ENCODE measurements at places on chromosomes 12 and 14. TPM values are rescaled to one million over a fixed set of nuclear protein-coding genes. Genes with fewer than 3 reads are reported as not detected.
A peak's percentile ranks its signal among the peaks of the same experiment; 100 is the strongest.

- H3K27ac ChIP-seq: no peak overlapping the region
- no peaks in the 10 kb centered on the region for H3K27me3 ChIP-seq
- H3K36me3 ChIP-seq: no peaks in the 10 kb centered on the region
- no peak overlapping the region for H3K4me3 ChIP-seq
Measured at GRCh38 chr14:68230202-68230949, 410.8 kb downstream of the RAD51B start.

DNA sequence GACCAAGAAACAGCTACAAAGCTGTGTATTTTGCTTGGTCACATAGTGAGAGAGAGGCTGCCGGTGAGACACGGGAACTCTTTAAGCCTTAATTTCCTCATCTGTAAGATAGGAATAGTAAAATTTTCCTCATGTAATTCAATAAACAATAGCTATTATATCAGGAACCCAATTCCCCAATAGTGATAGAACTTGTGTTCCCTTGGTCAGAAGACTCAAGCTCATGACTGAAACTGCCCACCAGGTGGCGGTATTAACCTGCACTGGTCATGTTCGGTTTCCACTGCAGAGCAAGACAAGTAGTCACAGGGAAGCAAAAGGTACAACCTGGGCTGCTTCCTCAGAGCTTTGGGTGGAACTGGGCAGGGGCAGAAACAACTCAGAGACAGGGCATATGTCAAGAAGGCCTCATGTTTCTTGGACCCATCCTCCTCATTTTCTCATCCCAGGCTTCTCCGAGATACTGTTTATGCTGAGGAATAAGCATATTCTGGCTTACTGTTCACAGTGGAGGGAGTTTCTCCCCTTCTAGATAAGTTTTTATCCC lies 4.2 kb upstream of the AJUBA start:
- H3K4me3 ChIP-seq: no peak overlapping the region
- peak; percentile 79 for DNase-seq
- no peak overlapping the region for H3K27ac ChIP-seq
- H3K27me3 ChIP-seq: no peaks in the 10 kb centered on the region
- no peaks in the 10 kb centered on the region for H3K36me3 ChIP-seq

- H3K27ac ChIP-seq: peak overlapping the region; percentile 99
- peaks cover 37% of the 10 kb centered on the region for H3K4me1 ChIP-seq
- DNase-seq: no peak
- no peaks in the 10 kb centered on the region for H3K27me3 ChIP-seq
Measured at GRCh38 chr12:48716168-48716492, 377 bp downstream of the CCNT1 start.

GRCh38 chr14:67416810-67417209 lies 4.8 kb upstream of the PLEK2 start:
- H3K36me3 ChIP-seq: no peaks in the 10 kb centered on the region
- H3K27ac ChIP-seq: no peak overlapping the region
- H3K27me3 ChIP-seq: peaks cover 4% of the 10 kb centered on the region
- peaks cover 14% of the 10 kb centered on the region for H3K4me1 ChIP-seq
- DNase-seq: no peak

GRCh38 chr14:33061667-33062325 lies 123.1 kb downstream of the NPAS3 start:
- no peak overlapping the region for H3K27ac ChIP-seq
- no peak overlapping the region for H3K4me3 ChIP-seq
- DNase-seq: no peak

GRCh38 chr12:105823810-105824209 lies 314.9 kb downstream of the NUAK1 start:
- H3K4me3 ChIP-seq: no peak overlapping the region
- H3K27me3 ChIP-seq: peaks cover 8% of the 10 kb centered on the region
- no peaks in the 10 kb centered on the region for H3K36me3 ChIP-seq
- no peaks in the 10 kb centered on the region for H3K4me1 ChIP-seq
- no peak for DNase-seq
- no peak overlapping the region for H3K27ac ChIP-seq

DNA sequence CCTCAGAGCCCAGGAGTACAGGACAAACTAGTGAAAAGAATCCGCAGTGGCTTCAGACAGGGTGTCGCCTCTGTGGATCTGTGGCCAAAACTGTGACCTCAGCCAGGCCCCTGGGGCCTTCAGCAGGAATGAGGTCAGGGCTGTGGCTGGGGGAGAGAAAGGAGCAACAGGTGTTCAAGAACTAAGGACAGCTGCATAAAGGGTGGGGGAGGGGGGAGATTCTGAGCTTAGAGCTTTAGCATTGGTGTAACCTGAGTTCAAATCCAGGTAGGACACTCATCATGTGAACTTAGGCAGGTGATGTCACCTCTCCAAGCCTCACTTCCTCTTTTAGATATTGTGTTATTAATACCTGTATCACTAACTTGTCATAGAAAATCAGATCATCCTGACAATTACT lies 40.9 kb upstream of the CORO1C start:
- no peak for DNase-seq
- H3K36me3 ChIP-seq: no peaks in the 10 kb centered on the region
- no peak overlapping the region for H3K27ac ChIP-seq
- no peak overlapping the region for H3K4me3 ChIP-seq
- H3K27me3 ChIP-seq: peaks cover 10% of the 10 kb centered on the region

GRCh38 chr14:28766469-28766955 lies at the start of gene FOXG1:
Gene FOXG1 (plus strand): TSS chr14:28766787. CDS start chr14:28767280, 493 bp downstream.
- H3K27me3 ChIP-seq: peaks cover 85% of the 10 kb centered on the region
- peaks cover 10% of the 10 kb centered on the region for H3K36me3 ChIP-seq
- H3K4me3 ChIP-seq: peak within 1 kb of the TSS; percentile 37
- peaks cover 9% of the 10 kb centered on the region for H3K4me1 ChIP-seq
- no peak within 1 kb of the TSS for H3K27ac ChIP-seq

TAS2R7 gene
- total RNA-seq: not detected

UNC79 gene
- 0.04 TPM for total RNA-seq

ACVRL1 gene
- total RNA-seq: not detected
